ENCODE measurements at places on chromosomes 4 and X. TPM values are rescaled to one million over a fixed set of nuclear protein-coding genes. Genes with fewer than 3 reads are reported as not detected.

Gene GPC4
- total RNA-seq: not detected

Gene GPR119
- total RNA-seq: not detected

Gene TMPRSS11A
- not detected for total RNA-seq

Gene CACNA1F
- total RNA-seq: not detected

Gene APLN
- 224 TPM for total RNA-seq

Gene SLC6A14
- total RNA-seq: not detected

All from pulmonary artery endothelial cell (primary cell).